ENCODE measurements at places on chromosomes 3 and 15. TPM values are rescaled to one million over a fixed set of nuclear protein-coding genes. Genes with fewer than 3 reads are reported as not detected.

The DCBLD2 gene
- total RNA-seq: 75.4 TPM

The CMTM8 gene
- 24.5 TPM for total RNA-seq

The ACKR2 gene
- 0.35 TPM for total RNA-seq

The LMOD3 gene
- not detected for total RNA-seq

The GATA2 gene
- total RNA-seq: 0.83 TPM

The SAXO2 gene
- total RNA-seq: not detected

The RLBP1 gene
- not detected for total RNA-seq

The ZNF80 gene
- not detected for total RNA-seq

The RAD51 gene
- total RNA-seq: 20.3 TPM

The SV2B gene
- 0.76 TPM for total RNA-seq

The FETUB gene
- total RNA-seq: not detected

The SLC2A2 gene
- total RNA-seq: not detected

The CCDC39 gene
- 0.52 TPM for total RNA-seq

The GNAT1 gene
- total RNA-seq: not detected

The AGBL1 gene
- total RNA-seq: 0.03 TPM

The STRA6 gene
- total RNA-seq: 9.9 TPM

The GOLGA8G gene
- not detected for total RNA-seq

The ZMAT3 gene
- 16.3 TPM for total RNA-seq

The CACNA2D3 gene
- 2.3 TPM for total RNA-seq

The ITPKA gene
- total RNA-seq: 2.1 TPM

The IL5RA gene
- total RNA-seq: not detected

The CA12 gene
- 5.2 TPM for total RNA-seq
